ENCODE measurements at places on chromosomes 7 and 10.

DNA sequence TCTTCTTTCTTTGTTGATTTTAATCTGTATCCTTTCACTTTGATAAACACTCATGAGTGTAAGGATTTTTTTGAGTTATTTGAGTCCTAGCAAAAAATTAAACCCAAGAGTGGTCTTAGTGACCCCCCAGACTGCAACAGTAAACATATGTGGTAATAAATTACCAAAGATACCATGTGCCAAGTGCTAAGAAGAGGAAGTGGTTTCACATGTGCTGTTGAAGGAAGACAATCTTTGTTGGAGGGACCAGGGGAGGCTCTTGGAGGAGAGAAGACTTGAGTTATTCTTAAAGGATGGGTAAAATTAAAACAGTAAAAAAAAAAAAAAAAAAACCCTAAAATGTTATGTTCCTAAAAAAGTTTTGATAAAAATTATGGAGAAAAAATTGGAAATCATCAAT lies 150.2 kb downstream of the SEC23IP start:
- DNase-seq = no peak

DNA sequence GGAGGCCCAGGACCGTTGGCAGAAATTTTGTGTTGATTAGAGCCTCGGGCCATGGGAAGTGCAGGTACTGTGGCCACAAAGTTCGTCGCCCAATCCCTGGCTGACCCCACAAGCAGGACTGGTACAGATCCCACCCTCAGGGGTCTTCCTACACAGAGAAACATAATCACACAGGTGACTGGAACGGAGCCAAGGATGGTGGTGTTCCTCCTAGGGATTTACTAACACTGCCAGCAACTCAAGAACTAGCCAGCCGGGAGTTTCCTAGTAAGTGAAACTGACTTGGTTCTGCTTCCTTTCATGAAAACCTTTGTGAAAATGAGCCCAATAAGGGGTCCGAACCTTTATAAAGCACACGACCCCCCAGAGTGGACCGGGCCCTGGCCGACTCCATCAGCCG lies 5.7 kb downstream of the CUX1 start:
- no peak for DNase-seq

DNA sequence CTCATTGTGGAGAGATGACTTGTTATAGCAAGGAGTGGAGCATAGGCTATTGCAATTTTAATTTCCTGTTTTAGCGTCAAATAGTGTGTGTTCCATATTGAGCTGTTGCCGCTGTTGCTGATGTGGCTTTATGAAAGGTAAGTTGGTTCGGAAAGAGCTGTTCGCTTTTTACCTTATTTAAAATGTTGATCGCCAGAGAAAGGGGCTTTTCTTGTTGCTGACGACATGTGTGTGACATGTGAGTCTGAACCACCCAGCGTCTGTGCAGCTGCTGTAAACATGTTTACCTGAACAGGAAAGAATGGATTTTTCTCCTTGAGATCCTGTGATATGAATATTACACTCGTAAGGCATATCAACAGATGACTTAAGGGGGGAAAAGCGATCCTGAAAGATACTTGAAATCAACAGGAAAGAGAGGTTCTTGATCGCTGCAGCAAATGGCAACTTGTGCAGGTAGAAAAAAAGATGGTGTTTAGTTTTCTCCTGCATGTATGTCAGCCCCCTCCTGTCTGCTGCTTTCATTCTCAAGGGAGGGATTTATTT lies 2.5 kb downstream of the ZEB1 start:
- no peak for DNase-seq

DNA sequence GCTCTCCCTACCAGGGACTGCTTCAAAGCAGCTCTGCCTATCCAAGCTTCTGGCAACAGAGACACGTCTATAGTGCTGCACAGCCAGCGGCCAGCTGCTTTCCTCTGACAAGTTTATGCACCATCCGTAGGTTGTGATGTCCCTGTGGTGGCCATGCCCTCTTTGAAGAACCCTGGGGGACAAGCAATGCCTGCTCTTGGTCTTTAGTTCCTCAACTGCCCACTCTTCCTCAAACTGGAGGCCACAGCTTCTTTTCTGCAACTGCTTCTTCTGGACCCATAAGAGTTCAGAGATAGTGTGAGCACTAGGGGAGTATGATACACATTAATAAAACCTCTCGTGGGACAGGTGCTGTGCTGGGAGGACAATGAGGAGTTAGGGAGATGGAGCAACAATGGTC lies 164.9 kb downstream of the ELMO1 start:
- DNase-seq = no peak

DNA sequence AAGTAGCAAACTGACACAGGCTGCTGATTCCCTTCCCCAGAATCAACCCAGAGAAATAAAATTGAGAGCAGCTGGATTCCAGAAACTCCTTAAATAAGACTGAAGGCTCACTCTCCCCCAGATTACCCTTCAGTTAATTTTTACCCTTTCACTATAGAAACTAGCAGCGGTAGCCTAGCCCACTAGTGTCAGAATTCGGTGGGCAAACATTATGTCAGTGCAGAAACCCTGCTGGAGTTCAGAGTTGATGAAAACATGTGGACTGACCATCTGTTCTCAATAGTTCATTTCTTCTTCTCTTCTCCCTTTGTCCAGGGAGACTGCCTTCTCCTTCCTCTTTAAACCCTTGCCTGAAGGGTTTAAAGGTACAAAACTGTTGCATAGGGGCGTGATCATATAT lies 100.1 kb downstream of the PODXL start:
- no peak for DNase-seq

All from NCI-H2081 (cell line).